Kidney (tissue), 22 donors: ENCODE measurements at places on chromosomes 1 and 21. TPM values are rescaled to one million over a fixed set of nuclear protein-coding genes. Genes with fewer than 3 reads are reported as not detected.

TSSK3 gene
- not detected for polyA plus RNA-seq

OR6K3 gene
- not detected for polyA plus RNA-seq

PLEKHA6 gene
- polyA plus RNA-seq = 17.5 TPM

SLC5A9 gene
- polyA plus RNA-seq = 4.4 TPM

GNAT2 gene
- polyA plus RNA-seq = not detected

ENAH gene
- 6.2 TPM for polyA plus RNA-seq

BRDT gene
- polyA plus RNA-seq = not detected

DNA sequence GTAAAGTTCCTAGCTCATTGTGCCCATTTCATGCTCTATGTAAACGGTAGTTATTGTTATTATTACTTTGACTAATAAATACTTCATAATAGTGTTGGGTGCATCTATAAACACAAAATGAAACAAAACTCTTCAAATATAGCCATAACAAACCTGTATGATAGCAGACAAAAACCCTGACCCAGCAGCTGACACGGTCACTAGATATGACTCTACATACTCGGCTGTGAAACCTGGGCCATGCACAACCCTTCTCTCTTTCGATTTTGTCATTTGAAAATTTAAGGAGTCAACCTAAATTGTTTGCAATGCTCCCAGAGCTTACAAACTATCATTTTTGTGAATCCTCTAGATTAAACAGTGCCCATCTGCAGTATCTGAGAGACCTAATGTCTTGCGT, 8.0 kb upstream of the RGS13 start:
- H3K36me3 ChIP-seq = no peaks in the 10 kb centered on the region
- no peak for DNase-seq

GRCh38 chr1:156421062-156421938, 52.3 kb downstream of the RHBG start:
- peaks cover 65% of the 10 kb centered on the region for H3K27me3 ChIP-seq
- no peak overlapping the region for H3K4me3 ChIP-seq
- no peaks in the 10 kb centered on the region for H3K4me1 ChIP-seq
- no peaks in the 10 kb centered on the region for H3K36me3 ChIP-seq
- DNase-seq = peak; percentile 85

GRCh38 chr1:239930686-239931262, 160.9 kb upstream of the FMN2 start:
- H3K36me3 ChIP-seq = no peaks in the 10 kb centered on the region
- H3K4me1 ChIP-seq = no peaks in the 10 kb centered on the region
- no peak overlapping the region for H3K4me3 ChIP-seq
- H3K27me3 ChIP-seq = no peaks in the 10 kb centered on the region
- no peak for DNase-seq
- H3K27ac ChIP-seq = peak overlapping the region; percentile 64

GRCh38 chr1:116825207-116825719, 71.0 kb downstream of the CD2 start:
- H3K4me3 ChIP-seq = no peak overlapping the region
- H3K27ac ChIP-seq = no peak overlapping the region
- H3K4me1 ChIP-seq = peaks cover 2% of the 10 kb centered on the region
- H3K36me3 ChIP-seq = no peaks in the 10 kb centered on the region
- no peak for DNase-seq

- H3K4me3 ChIP-seq = no peak overlapping the region
- no peak for DNase-seq
- no peak overlapping the region for H3K27ac ChIP-seq
Measured at GRCh38 chr1:229208481-229208880, 62.4 kb upstream of the RAB4A start.

GRCh38 chr1:30789388-30790255, 32.0 kb upstream of the LAPTM5 start:
- no peak overlapping the region for H3K4me3 ChIP-seq
- no peaks in the 10 kb centered on the region for H3K36me3 ChIP-seq
- H3K27ac ChIP-seq = no peak overlapping the region
- no peak for DNase-seq

DNA sequence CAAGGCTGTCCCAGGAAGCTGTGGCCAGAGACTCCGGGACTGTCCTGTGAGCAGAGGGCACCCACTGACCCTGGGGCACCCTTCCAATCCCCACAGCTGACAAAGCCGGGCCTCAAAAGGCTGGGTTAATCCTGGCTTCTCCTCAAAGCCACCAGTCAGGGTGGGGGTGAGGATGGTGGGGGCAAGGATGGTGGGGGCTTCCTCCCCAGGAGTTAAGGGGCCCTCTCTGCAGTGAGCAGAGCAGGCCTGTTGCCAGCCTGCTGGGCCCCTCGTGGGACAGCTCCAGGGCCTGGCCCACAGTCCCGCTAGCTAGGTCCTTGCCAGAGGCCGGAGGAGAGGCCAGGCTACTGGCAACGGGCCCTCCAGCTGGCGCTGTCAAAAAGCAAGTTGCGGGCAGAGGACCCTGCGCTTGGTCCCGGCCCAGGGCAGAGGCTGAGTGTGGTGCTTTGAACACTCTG, 37.9 kb upstream of the CCDC27 start:
- H3K27me3 ChIP-seq = no peaks in the 10 kb centered on the region
- H3K36me3 ChIP-seq = no peaks in the 10 kb centered on the region
- no peak overlapping the region for H3K4me3 ChIP-seq
- H3K4me1 ChIP-seq = no peaks in the 10 kb centered on the region
- H3K27ac ChIP-seq = no peak overlapping the region

- H3K27ac ChIP-seq = no peak overlapping the region
- H3K4me1 ChIP-seq = peaks cover 52% of the 10 kb centered on the region
- DNase-seq = no peak
Measured at GRCh38 chr1:169143346-169143745, 36.9 kb downstream of the ATP1B1 start.

DNA sequence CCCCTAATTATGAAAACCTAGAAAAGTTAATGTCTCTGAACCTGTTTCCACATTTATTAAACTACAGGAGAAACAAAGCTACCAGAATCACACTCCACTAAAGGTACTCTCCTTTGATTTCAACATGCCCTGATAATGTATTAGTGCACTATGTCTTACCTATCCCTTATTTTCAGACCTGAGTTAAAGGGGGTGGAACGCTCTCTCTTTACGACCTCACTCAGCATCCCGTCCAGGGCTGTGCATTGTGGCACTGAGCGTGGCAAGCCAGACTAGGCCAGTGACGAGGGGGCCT, 678 bp downstream of the LSM10 start:
- H3K27ac ChIP-seq = peak overlapping the region; percentile 93
- no peaks in the 10 kb centered on the region for H3K27me3 ChIP-seq
- H3K4me1 ChIP-seq = no peaks in the 10 kb centered on the region
- H3K36me3 ChIP-seq = peaks cover 11% of the 10 kb centered on the region
- DNase-seq = no peak
- peak overlapping the region; percentile 97 for H3K4me3 ChIP-seq

- H3K36me3 ChIP-seq = no peaks in the 10 kb centered on the region
- no peaks in the 10 kb centered on the region for H3K4me1 ChIP-seq
- no peak overlapping the region for H3K27ac ChIP-seq
- peak; percentile 27 for DNase-seq
Measured at GRCh38 chr1:53348486-53349368, 20.9 kb upstream of the LRP8 start.

- H3K36me3 ChIP-seq = no peaks in the 10 kb centered on the region
- no peak for DNase-seq
- H3K4me1 ChIP-seq = no peaks in the 10 kb centered on the region
- H3K4me3 ChIP-seq = no peak overlapping the region
- H3K27ac ChIP-seq = no peak overlapping the region
- H3K27me3 ChIP-seq = no peaks in the 10 kb centered on the region
Measured at GRCh38 chr1:162383516-162383915, 2.0 kb downstream of the C1orf226 start.

DNA sequence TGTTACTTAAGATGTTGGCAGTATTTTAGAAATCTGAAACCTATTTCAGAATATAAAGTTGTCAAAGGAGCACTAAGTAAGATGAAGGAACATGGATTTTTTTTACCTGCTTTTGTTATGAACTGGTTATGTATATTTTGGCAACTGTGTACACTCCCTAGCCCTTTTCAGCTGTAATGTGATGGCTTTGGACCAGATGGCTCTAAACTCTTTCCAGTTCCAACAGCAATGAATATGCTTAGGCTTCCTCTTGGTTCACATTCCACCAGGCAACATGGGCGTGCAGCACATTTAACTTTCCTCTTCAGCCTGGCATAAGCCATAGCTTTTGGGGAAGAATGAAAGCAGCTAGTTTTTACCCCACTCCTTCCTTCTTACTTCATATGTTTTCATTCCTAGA, 95.6 kb upstream of the ADAMTS5 start:
- no peaks in the 10 kb centered on the region for H3K4me1 ChIP-seq
- H3K27me3 ChIP-seq = no peaks in the 10 kb centered on the region
- no peak overlapping the region for H3K27ac ChIP-seq
- DNase-seq = no peak
- H3K36me3 ChIP-seq = no peaks in the 10 kb centered on the region
- H3K4me3 ChIP-seq = no peak overlapping the region

DNA sequence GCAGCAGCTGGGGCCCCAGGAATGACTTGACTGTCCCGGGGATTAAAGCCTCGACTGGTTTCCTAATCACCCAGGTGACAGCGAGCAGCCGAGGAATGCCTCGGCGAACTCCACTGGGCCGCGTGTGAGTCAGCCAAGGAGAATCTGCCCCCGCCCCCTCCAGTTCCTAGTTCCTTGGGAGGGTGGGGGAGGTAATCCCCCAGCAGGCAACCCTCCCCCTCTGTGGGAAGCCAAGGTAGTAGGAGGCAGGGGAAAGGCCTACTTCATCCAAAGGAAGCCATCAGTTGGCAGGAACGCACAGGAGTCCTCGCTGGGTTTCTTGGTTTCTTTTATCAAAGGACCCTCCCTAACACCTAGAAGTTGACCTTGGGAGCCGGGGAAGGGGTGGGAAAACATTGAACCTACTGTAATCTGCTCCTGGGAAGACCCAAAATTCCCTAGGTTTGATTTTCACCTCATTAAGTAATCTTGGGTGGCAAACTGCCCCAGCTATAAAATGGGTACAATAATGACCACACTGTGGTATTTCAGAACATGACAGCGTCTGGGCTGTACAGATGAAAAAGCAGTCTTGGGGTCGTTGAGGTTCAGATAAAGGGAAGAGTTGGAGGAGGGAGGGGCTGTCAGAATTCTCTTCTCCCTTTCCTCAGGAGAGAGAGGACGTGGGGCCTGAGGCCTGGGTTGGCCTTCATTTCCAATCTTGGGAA, 1.4 kb downstream of the TENT5B start:
- peaks cover 2% of the 10 kb centered on the region for H3K27me3 ChIP-seq
- H3K27ac ChIP-seq = peak overlapping the region; percentile 79
- DNase-seq = peak; percentile 83
- H3K4me3 ChIP-seq = no peak overlapping the region
- peaks cover 6% of the 10 kb centered on the region for H3K4me1 ChIP-seq
- no peaks in the 10 kb centered on the region for H3K36me3 ChIP-seq

DNA sequence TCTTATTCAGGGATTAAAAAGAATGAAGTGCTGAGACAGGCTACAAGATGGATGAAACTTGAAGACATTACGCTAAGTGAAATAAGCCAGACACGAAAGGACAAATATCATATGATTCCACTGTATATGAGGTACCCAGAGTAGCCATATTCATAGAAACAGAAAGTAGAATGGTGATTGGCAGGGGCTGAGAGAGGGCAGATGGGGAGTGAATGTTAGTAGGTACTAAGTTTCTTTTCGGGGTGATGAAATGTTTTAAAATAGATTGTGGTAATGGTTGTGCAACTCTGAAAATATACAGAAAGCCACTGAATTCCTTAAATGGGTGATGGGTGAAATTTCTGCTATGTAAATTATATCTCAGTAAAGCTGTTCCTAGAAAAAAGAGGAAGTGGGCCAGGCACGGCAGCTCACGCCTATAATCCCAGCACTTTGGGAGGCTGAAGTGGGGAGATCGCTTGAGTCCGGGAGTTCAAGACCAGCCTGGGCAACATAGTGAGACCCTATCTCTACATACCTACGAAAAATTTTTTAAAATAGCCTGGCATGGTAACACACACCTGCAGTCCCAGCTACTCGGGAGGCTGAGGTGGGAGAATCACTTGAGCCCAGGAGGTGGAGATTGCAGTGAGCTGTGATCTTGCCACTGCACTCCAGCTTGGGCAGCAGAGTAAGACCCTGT, 15.9 kb downstream of the SLC27A3 start:
- no peaks in the 10 kb centered on the region for H3K27me3 ChIP-seq
- peak overlapping the region; percentile 48 for H3K4me3 ChIP-seq
- H3K27ac ChIP-seq = peak overlapping the region; percentile 80
- peaks cover 4% of the 10 kb centered on the region for H3K4me1 ChIP-seq
- no peak for DNase-seq
- no peaks in the 10 kb centered on the region for H3K36me3 ChIP-seq

- H3K27me3 ChIP-seq = no peaks in the 10 kb centered on the region
- no peak overlapping the region for H3K4me3 ChIP-seq
- H3K27ac ChIP-seq = no peak overlapping the region
- peak; percentile 56 for DNase-seq
- H3K4me1 ChIP-seq = no peaks in the 10 kb centered on the region
- H3K36me3 ChIP-seq = peaks cover 4% of the 10 kb centered on the region
Measured at GRCh38 chr1:62271948-62272728, 47.1 kb downstream of the KANK4 start.

DNA sequence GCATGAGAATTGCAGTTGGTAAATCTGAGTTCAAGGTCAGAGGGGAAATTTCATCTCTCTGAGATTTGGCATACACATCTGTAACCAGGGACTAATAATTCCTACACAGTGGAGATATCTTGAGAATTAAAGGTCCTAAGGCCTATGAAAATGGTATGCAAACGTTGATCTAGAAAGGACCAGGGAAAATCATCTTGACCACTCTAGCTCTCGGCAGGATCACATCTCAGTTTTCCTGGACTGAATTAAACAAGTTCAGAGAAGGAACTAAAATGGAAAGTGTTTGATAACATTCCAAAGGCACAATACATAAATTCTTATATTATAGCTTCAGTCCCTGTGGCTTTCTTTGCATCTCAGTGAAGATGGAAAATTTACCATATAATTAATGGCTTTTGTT, 28.5 kb upstream of the SIPA1L2 start:
- H3K4me1 ChIP-seq = no peaks in the 10 kb centered on the region
- no peak for DNase-seq
- no peak overlapping the region for H3K4me3 ChIP-seq

GRCh38 chr1:52531249-52531872, 21.5 kb downstream of the TUT4 start:
- H3K4me1 ChIP-seq = no peaks in the 10 kb centered on the region
- H3K4me3 ChIP-seq = no peak overlapping the region
- H3K27ac ChIP-seq = no peak overlapping the region
- DNase-seq = no peak

- no peaks in the 10 kb centered on the region for H3K27me3 ChIP-seq
- no peak overlapping the region for H3K4me3 ChIP-seq
- no peak overlapping the region for H3K27ac ChIP-seq
- H3K4me1 ChIP-seq = no peaks in the 10 kb centered on the region
Measured at GRCh38 chr1:243267914-243268653, 12.2 kb downstream of the SDCCAG8 start.
